Left ventricle myocardium inferior (tissue), 1 donor: ENCODE measurements at places on chromosomes 12 and 14. TPM values are rescaled to one million over a fixed set of nuclear protein-coding genes. Genes with fewer than 3 reads are reported as not detected.

- no peak for DNase-seq
Observed at GRCh38 chr14:22203036-22203435, 386.0 kb downstream of the DAD1 start.

DNA sequence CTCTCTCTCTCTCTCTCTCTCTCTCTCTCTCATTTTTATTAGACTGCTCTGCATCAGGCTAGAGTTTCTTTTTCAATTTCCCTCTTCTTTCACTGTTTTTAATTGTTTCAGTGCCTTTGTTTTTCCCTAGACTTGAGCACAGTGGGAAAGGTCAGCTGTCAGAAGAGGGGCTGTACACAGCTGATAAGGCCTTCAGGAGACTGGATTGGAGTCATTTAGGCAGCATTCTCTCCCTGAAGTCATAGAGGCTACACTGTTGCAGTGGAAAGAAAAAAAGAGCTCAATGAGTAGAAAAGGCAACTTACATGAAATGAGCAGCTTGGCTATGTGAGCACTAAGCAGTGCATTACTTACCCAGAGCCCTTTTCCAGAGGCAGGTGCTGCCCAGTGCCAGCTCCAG is 456.9 kb downstream of the NRXN3 start:
- DNase-seq: no peak

- no peak for DNase-seq
Observed at GRCh38 chr12:44708218-44708617, 167.9 kb downstream of the NELL2 start.

- no peak for DNase-seq
Observed at GRCh38 chr12:54680374-54680773, 32.2 kb upstream of the DCD start.

GRCh38 chr14:100644784-100645183 is 57.6 kb upstream of the BEGAIN start:
- no peak for DNase-seq

GRCh38 chr14:59183150-59183549 is 5.3 kb upstream of the DAAM1 start:
- DNase-seq: no peak

DNA sequence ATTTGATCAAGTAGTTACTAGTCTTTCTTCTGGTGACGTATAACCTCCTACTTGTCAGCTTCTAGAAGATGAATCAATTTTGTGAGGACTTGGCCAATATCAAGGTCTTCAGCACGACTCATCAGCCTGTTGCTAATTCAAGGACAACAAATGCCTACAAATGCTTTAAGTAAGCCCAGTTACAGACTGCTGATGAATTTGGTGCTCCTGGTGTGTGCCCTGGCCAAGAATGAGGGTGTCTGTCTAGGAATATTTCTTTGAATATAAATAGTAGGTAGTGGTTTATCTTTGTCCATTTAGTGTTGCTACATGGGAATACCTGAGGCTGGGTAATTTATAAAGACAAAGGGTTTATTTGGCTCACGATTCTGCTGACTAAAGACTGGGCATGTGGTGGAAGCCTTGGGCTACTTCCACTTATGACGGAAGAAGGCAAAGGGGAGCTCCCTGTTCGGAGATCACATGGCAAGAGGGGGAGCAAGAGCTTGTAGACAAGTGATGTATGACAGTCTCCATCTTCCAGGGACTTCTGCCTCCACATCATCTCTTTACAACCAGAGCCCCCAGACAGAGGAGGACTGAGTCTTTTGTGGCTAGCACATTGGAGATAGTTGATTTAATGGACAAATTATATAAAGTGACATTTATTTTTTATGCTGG is 180.2 kb downstream of the CRADD start:
- no peak for DNase-seq

GRCh38 chr14:68255693-68256178 is 436.2 kb downstream of the RAD51B start:
- no peak for DNase-seq

DNA sequence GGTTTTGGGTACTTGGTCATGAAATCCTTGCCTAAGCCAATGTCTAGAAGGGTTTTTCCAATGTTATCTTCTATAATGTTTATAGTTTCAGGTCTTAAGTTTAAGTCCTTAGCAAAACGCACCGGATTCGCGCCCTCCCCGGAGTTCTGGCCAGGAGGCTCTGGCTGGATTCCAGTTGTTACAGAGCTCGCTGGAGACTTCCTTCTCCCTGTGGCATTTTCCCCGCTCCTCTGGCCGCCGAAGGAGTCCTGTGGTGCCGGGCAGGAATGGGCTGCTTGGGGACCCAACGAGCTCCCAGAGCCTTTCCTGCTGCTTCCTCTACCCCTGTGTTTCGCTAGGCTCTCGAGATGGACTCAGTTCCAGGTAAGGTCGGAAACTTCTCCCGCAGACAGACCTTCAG is 335.9 kb downstream of the AEBP2 start:
- no peak for DNase-seq

DNA sequence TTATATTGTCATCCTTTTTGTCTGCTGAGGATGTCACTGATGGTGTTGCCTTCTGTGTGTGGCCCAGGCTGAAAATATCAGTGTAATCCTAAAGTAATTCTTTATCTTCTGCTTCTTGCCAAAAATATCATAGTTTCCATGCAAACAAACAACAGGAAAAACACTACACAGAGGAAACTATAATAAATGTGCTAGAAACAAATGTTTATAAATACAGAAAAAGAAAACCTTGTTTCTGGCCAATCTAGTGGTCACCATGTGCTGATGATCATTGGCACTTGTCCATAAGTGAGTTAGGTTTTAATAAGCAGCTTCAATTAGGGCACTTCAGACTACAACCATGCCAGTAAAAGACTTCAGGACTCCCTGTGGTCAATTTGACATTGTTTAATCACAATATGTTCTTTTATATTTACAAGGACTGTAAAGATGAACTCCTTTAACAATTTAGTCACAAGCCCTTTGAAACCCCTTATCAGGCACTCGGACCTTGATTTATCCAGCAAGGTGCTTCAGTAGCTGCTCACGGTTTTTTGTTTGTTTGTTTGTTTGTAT is 124.8 kb downstream of the TMTC3 start:
- no peak for DNase-seq

DNA sequence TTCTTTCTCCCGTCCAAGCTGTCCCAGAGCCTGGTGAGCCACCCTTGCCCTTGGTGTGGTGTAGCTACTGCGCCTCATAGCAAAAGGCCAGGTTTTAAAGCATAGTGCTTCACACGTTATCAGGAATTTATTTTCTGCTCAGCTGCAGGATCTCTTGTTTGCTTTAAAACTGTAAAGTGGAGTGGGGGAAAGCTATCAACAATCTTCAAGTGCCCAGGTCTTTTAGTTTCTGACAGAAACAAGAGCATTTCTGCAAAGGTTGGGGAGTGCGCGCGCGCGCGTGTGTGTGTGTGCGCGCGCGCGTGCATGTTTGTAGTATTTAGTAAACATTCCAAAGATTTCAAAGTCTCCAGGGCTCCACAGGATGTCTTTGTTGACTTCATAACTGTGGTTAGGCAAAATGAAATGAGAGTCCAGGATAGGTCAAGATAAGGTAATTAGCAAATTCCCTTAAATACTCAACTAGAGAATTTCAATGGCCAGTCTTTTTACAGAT is 45.5 kb downstream of the EML1 start:
- no peak for DNase-seq

GRCh38 chr14:26394150-26394810 is 203.6 kb downstream of the NOVA1 start:
- no peak for DNase-seq

DNA sequence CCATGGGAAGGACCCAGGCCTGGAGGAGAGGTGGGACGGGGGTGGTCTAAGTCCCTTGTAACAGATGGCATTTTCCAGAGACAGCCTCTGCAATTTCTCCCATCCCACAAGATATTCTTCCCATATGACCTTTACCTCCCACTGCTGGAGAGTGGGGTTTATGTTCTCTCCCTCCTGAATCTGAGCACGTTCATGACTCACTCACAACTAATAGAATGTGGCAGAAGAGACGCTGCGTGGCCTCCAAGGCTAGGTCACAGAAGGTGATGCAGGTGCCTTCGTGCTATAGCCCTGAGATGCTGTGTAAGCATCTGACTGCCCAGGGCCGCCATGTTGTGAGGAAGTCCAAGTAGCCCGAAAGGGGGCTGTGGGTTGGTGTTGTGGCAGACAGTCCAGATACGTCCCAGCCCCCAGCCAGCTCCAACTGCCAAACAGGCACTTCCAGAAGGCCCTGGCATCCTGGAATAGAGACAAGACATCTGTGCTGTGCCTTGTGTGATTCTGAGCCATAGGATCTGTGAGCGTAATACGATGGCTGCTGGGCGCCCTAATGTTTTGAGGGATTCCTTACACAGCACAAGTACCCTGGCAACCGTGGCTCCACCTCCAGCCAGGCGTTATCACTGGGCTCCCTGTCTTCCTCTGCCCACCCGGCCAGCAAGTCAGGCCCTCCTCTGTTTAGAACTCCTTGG is 56.1 kb upstream of the NCOR2 start:
- DNase-seq: no peak

DNA sequence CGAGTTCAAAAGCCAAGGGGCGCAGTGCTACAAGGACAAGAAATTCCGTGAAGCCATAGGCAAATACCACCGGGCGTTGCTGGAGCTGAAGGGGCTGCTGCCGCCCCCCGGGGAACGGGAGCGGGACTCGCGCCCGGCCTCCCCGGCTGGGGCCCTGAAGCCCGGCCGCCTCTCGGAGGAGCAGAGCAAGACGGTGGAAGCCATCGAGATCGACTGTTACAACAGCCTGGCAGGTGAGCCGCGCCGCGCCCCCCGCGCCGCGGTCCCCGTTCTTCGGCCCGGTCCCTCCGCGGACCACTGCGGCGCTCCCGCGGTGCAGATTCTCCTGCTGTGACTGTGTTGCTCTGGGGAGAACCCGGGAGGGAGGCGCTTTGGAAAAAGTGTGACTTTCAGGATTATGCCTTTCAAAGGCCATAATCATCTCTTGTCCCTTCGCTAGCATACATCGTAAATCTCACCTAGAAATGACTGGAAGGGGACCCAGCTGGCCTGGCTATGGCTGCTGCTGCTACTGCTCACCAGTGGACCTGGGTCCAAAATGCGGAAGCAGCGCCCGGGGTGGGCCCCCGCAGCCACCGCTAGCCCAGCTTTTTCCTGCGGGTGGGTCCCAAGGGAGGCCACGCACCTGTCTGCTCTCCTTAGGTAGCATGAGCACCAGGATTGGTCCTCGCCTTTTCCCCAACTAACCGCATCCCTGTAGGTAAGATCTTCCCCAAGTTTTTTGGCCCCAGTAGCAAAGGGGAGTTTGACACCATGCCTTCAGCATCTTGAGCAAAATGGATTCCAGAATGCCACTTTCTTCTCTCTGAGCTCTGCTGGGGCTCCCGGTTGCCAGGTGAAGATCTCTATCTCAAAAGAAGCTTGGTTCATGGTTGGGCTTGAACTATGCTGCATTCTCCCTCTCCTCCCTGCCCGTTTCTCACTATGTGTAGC is 853 bp downstream of the TTC9 start:
- DNase-seq: no peak

DNA sequence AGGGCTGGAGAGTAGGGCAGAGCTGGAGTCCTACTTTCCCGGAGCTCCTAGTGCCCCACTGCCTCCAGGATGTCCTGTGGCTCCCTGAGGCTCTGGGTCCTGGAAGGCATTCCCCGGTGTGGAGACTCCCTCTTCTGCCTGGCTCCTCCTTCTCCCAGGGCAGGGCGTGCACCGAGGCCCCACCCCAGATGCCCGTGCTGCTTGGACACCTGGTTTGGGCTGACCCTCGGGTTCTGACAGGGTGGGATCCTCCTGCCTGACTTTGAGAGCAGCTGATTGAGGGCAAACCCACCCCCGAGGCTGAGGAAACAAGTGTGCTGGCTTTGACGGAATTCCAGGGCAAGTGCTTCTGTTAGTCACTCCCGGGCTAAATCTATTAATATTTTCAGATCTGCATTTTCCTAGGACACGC is 15.4 kb downstream of the TEAD4 start:
- DNase-seq: no peak

The RFLNA gene
- total RNA-seq: 0.27 TPM

The DNAI7 gene
- total RNA-seq: 1.1 TPM

The POLE gene
- 9.0 TPM for total RNA-seq

The SYCP3 gene
- not detected for total RNA-seq

The MYO1H gene
- 0.16 TPM for total RNA-seq

The KRT8 gene
- total RNA-seq: 63.4 TPM
